ENCODE measurements at places on chromosomes 3 and 15. TPM values are rescaled to one million over a fixed set of nuclear protein-coding genes. Genes with fewer than 3 reads are reported as not detected.

The PRICKLE2 gene
- 5.3 TPM for total RNA-seq

The IL20RB gene
- 0.42 TPM for total RNA-seq

The MUC20 gene
- total RNA-seq, result not detected

The THPO gene
- total RNA-seq, result 0.07 TPM

The ENTPD3 gene
- total RNA-seq, result 0.07 TPM

The KLF15 gene
- total RNA-seq, result 2.3 TPM

The LRRK1 gene
- 6.3 TPM for total RNA-seq

DNA sequence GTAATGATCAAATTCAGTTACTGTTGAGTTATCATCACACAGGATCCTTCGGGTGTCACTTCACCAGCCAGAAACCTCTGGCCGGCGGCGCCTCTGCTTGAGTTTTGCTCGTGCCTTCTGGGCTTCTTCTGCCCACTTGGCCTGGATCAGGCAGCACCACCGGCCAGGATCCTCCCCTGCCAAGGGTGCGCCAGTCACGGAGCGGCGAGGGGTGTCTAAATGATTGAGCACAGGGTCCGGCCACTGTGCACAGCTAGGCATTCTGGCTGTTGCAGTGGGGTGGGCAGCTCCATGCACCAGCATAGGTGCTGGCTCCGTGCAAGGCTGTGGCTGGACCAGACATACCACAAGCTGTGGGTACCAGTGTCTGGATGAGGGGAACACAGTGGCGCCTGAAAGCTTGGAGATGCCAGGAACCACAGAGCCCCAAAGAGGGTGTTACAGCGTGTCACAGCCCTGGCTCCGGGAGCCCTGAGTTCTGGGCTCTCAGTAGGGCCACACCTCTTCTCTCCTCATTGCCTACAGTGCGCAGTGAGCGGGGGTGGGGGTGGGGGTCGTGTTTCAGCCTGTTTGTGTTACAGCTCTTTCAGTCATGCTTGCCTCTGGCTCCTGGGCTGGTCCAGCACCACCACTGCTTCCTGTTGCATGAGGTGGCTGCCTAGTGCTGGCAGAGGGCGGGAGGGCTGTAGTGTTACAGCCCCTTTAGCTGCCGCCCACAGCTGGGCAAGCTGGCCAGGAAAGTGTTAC, 169.4 kb downstream of the FNDC3B start:
- no peak for DNase-seq

DNA sequence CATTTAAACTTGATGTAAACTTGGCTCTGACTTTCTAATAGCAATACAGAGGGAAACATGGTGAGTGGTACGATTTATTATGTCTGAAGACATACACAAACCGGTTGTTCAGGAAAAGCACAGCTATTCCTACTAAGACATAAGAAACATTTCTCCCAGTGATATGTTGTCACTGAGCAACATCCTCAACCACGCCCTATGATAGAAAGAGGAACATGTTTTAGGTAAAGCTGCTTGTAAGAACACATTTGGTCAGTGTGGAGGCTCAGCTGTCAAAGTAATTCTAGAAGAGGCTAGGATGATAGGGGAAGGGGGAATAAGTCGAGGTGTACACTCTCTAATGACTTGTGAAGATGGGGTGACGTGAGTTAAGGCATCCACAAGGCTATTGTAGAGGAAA, 42.7 kb upstream of the B3GNT5 start:
- DNase-seq, result no peak

DNA sequence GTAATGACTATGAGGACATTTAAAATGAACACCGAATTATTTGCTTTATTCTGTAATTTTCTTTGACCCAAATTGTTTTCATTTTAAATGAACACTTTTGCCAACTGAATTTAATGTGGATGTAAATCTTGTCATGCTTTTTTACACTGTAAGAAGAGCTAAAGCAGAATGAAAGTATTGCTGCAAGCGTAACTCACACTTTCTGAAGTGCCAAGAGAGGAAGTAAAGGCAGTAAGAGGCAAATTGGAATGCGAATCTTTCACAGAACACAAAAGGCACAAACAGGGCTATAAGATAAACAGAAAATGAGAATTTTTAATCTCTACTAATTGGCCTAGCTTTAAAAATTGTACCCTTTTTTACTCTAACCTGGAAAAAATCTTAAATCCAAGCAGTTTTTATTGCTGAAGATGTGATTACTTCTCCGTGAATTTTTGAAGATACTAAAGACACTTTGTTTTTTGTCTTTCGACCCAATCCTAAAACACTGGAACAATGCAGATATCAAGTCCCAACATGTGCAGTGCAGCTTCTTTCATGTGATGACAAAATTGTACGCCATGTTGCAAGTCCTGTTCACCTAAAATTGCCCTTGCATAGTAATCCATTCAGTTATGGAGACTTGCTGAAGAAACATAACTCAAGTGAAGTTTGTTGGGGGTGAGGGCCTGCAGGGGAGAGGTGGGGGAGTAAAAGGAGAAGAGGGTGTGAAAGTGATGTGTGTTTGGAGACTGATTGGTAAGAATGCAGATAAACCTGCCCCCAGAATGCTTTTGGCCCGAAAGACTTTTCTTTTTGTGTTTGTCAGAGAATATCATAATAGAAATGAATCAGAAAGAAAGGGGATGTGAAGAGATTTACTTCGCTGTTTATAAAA, 1.4 kb downstream of the ARID3B start:
- DNase-seq, result no peak

- DNase-seq, result no peak
Observed at GRCh38 chr15:58931987-58932588, 1.4 kb downstream of the SLTM start.

DNA sequence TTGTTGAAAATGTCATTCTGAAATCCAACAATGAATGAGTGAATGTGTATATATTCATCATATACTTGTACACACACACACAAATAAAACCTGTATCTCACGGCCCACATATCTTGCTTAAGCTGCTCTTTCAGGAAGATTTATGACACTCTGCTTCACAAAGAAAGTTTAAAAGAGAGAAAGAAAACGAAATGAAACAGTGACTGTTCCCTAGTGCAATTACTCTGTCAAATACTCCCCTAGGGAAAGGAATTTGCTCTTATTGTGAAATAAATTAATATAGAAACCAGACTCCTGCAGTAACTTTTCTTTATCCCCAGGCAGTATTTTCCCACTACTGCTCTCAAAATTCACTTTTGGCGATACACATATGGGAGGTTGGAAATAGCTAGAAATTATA, 329.1 kb downstream of the VPS13C start:
- DNase-seq, result no peak

GRCh38 chr3:100075851-100076730, 38.2 kb downstream of the FILIP1L start:
- no peak for DNase-seq

- DNase-seq, result no peak
Observed at GRCh38 chr15:38768970-38769369, 204.4 kb upstream of the RASGRP1 start.

DNA sequence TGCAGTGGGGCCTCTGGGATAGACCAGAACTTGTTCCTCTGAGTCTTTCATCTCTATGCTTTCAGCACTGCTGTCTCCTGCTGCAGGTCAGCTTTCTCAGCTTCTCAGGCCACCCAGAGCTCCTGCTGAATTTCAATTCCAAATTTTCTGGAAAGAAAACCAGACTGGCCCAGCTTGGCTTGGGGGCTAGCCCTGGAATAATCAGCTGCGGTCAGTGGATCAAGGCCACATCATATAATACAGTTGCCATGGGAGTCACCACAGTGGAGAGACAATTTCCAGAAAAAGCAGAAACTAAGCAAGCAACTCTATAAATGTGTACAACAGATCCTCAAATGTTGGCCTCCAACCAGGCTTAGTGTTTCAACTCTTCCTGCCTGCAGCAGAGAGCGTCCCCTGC, 91.1 kb upstream of the SLC24A5 start:
- DNase-seq, result no peak

DNA sequence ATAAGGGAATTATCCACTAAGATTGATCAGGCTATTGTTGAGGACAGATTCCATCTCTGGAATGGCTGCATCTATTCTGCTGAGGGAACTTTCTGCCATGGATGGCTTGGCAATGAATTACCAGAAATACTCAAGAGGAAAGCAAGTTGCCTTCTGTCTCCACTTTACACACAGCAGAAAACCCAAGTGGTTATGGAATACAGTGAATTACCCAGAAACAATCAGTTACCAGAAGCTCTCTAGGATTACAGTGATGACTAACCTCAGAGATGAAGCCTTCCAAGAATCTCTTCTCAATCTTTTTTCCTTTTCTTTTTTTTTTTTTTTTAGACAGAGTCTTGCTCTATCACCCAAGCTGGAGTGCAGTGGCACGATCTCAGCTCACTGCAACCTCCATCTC, 183.3 kb downstream of the WDR76 start:
- DNase-seq, result no peak

DNA sequence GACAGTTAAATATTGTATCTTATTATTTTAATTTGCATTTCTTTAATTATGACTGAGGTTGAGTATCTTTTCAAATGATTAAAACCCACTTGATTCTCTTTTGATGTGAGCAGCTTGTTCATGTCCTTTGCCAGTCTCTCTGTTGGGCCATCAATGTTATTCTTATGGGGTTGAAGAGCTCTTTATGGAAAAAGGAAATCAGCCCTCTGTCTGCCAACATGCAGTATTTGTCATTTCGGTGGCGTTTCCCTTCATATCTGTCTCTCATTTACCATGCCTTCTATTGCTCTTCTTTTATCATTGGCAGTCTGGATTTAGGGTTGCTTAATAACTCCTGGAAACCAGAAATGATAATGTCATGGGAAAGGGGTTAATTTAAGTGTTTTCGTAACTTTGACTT, 340.7 kb upstream of the DNAJC19 start:
- no peak for DNase-seq

GRCh38 chr15:90859234-90860131, 8.9 kb upstream of the FURIN start:
- DNase-seq, result no peak

- DNase-seq, result no peak
Observed at GRCh38 chr3:82392203-82392775, 630.8 kb upstream of the GBE1 start.

- no peak for DNase-seq
Observed at GRCh38 chr3:72950372-72950771, 46.2 kb upstream of the PPP4R2 start.

GRCh38 chr15:35067496-35068347, 17.4 kb downstream of the NANOGP8 start:
- no peak for DNase-seq

- DNase-seq, result no peak
Observed at GRCh38 chr3:157094751-157095480, 65.0 kb downstream of the CCNL1 start.

DNA sequence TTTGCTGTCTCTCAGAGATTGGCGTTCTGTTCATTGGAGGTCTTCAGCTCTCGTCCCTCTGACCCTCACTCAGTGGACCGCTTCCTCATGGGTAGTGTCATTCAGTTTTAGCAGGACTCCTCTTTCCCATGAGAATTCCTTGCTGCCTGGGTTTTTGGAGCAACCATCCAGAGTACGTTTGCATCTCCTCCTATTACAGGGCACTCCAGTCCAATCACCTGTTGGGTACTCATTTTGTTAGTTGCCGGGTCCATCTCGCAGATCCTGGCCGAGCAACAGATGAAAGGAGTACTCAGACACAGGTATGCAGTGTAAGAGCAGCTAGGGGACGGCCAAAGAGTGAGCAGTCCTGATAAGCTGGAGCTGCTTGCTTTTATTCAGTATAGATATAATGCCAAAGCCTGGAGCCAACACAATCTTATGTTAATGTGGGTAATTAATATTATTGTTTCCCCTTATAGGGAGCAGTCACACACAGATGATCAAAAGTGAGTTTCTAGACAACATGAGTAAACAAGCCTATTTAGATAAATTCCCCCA, 49.6 kb downstream of the ISG20 start:
- no peak for DNase-seq

DNA sequence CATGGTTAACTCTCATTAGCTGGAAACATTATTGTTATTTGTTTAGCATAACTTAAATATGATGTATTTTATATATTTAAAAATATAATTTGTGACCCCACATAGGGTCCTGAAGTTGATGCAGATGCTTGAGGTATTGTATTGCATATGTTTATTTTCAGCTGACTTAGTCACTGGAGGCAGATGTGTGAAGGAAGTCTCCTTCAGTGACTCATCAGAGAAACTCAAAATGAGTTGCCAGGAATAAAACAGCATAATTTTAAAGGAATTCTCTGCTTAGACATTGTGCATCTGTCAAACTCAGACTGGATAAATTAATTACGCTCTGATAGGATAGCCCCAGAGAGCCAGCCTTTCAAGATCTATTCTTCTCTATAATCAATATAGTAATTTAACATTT, 7.9 kb upstream of the OR4F6 start:
- DNase-seq, result no peak

DNA sequence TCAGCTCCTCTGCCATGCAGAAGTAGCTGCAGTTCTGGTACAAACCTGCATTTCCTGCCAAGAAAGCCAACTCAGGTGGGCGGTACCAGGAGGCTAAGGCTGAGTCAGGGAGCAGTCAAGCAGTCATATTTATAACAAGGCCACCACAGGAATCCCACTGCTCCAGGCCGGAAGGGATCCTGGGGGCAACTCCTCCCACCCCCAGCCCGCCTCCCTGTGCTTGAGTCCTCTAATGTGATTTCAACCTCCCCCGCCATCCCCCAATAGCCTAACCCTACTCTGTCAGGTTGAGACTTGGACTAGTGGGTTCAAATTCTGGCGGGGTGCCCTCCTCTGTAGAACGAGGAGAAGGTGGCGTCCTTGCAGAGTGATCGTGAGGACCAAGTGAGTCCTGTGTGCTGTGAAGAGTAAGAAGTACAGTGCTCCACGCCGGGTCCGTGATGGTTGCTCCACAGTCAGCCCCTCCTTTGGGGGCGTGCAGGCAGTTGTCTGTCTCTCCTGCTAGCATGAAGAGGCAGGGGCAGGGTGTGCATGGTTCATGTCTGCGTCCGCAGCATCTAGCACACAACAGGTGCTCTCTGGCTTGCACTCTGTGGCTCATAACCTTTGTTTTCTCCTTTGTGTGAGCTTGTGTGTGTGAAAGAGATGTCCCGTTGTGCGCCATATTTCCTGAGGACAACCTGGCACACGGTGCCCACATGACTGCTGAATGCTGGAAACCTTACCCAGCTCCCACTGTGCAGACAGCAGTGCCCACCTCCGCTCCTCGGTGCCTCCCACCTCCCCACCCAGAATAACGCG, 78.3 kb downstream of the SMAD6 start:
- DNase-seq, result no peak

DNA sequence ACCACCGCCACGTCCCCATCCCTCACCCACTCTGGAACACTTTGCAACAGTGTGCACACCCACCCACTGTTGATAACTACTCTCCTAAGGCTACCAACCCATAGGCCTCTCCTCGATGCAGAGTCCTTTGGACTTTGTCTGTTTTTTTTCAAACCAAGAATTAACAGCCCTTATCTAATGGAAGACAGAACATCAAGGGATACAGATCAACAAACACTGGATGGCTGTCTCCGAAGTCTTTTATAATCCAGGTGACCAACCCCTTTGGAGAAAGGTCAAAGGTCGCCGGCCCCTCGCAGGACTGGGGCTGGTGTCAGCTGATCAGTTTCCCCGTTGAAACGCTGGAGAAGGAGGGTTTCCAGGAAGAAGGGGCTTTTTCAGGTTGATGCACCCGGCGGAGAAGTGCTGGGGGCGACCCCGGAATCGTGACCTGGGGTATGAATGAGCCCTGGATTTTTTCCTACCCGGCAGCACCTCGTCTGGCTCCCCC, 532 bp downstream of the B4GALT4 start:
- DNase-seq, result no peak
